Body of pancreas (tissue), 4 donors: ENCODE measurements at places on chromosomes 7 and 10. TPM values are rescaled to one million over a fixed set of nuclear protein-coding genes. Genes with fewer than 3 reads are reported as not detected.

Gene LIMK1
- total RNA-seq, result 27.4 TPM

- no peaks in the 10 kb centered on the region for H3K4me1 ChIP-seq
- H3K36me3 ChIP-seq, result no peaks in the 10 kb centered on the region
- no peak for DNase-seq
- H3K27me3 ChIP-seq, result no peaks in the 10 kb centered on the region
- no peak overlapping the region for H3K4me3 ChIP-seq
Observed at GRCh38 chr7:25672496-25672895, 444.2 kb upstream of the NPVF start.

DNA sequence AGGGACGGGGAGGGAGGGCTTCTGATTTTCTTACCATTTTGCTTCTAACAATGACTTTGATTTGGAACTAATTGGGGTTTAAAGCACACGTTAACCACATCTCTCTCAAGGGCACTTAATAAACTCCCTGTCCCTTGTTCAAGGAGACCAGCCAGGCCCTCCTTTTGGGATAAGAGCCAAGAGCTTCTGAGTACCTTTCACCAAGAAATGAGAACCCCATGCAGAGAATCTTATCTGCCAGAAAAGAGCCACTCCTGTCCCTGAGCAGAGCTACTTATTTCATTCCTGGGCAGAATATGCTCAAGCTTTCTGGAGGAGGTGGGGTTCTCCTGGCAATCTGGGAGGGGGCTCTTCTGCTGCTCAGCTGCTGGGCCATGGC lies 574.6 kb downstream of the GALNT17 start:
- H3K36me3 ChIP-seq, result no peaks in the 10 kb centered on the region
- H3K27ac ChIP-seq, result no peak overlapping the region
- H3K4me3 ChIP-seq, result no peak overlapping the region
- DNase-seq, result no peak
- no peaks in the 10 kb centered on the region for H3K4me1 ChIP-seq
- no peaks in the 10 kb centered on the region for H3K27me3 ChIP-seq

Gene SUN3
- not detected for total RNA-seq

GRCh38 chr10:91643700-91644099 lies 10.8 kb upstream of the PPP1R3C start:
- H3K36me3 ChIP-seq, result no peaks in the 10 kb centered on the region
- no peak overlapping the region for H3K4me3 ChIP-seq
- no peaks in the 10 kb centered on the region for H3K27me3 ChIP-seq
- no peak for DNase-seq
- no peaks in the 10 kb centered on the region for H3K4me1 ChIP-seq

DNA sequence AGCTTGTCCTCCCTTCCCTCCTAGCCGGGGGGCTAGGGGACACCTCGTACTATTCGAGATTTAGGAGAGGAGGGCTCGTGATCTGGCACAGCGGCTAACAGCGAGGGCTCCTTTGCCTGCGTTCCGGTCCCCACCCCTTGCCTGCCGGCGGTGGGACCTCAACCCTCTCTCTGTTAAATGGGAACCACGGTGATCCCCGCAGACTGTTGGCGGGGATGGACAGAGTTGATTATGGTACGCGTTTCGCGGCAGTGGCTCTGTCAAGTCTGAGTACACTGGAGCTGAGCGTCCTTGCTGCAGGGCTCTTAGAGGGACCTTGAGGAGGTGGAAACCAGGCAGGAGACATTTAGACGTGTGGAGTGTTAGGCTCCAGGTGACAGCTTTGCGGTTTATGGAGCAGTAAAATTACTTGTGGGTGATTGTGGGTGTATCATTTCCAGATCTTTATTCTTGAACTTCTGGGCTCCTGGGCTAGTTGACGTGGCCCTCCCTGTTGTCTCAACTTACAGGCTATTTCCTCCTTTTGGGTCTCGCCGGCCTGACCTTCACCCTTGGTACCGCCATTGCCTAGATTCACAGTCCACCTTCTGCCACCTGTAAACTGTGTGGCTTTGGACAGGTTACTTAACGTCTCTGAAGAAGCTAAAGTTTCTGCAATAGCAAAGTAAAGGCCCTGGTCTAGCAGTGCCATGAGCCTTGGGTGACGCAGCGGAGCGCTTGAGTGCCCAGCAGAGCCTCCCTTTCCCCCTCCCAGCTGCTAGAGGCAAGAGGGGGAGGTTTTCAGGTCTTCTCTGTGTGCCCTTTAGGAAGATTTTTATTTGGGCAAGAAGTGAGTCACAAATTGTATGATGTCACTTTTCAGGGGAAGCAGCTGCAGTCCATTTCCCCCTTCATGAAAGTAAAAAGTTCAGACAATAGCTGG lies 739 bp downstream of the CASP7 start:
- H3K27ac ChIP-seq, result peak overlapping the region; percentile 99
- peak overlapping the region; percentile 53 for H3K4me3 ChIP-seq
- peaks cover 16% of the 10 kb centered on the region for H3K4me1 ChIP-seq
- H3K27me3 ChIP-seq, result no peaks in the 10 kb centered on the region

DNA sequence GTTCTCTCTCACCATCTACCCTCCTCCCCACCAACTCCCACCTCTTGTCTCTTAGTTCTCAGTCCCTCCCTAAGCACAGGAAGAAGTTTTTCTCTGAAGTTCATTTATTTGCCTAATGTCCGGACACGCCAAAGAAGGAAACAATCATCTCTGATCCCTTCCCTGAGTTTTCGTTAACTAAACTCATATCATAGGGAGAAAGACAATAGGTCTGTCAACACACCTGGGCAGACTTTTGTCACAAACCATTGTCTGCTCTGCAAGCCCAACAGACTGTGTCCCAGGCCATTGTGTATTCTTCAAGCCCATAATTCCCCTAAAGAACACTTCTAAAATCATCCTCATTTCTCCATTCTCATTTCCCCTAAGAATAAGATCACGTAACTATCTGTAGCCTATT lies 691.0 kb upstream of the MBL2 start:
- DNase-seq, result no peak
- no peaks in the 10 kb centered on the region for H3K4me1 ChIP-seq
- no peaks in the 10 kb centered on the region for H3K27me3 ChIP-seq
- H3K4me3 ChIP-seq, result no peak overlapping the region
- H3K27ac ChIP-seq, result no peak overlapping the region

DNA sequence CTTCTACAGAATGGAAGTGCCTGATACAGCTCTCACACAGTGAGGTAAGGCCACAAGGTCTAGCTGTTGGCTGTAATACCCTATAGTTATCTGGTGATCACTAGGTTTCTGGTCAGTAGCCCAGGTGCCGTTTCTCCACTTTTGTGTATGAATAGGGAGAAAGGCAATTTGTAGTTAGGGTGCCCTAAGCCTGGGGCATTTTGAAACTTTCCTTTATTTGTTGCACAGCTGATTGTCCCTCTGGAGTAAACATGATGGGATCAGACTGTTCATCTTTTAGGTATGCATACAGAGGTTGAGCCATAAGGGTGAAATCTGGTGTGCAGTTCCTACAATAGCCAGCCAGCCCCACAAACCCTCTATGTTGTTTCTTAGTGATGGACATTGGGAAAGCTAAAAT lies 112.4 kb downstream of the ANKRD26 start:
- DNase-seq, result no peak
- no peaks in the 10 kb centered on the region for H3K4me1 ChIP-seq
- H3K4me3 ChIP-seq, result no peak overlapping the region
- no peaks in the 10 kb centered on the region for H3K36me3 ChIP-seq
- H3K27ac ChIP-seq, result no peak overlapping the region

DNA sequence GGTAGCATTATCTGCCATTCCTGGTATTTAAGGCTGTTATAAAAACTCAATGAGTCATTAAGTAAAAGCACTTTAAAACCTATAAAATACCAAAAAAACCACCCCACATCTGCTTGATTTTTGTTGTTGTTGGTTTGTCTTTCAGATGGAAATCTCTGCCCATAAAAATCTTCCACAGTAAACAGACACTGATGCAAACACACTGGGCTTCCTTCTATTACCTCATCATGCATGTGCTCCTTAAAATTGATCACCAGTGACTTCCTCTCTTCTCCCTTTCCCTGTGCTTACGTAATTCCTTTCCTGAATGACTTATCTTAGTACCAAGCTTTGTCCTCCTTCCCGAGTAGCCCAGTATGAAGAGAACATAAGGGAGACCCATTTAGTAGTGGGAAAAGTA lies 167.2 kb downstream of the EVX1 start:
- no peak overlapping the region for H3K27ac ChIP-seq
- DNase-seq, result no peak
- no peak overlapping the region for H3K4me3 ChIP-seq
- H3K36me3 ChIP-seq, result no peaks in the 10 kb centered on the region

Gene XRCC2
- under 0.01 TPM for total RNA-seq

Gene RAB19
- 15.3 TPM for total RNA-seq

GRCh38 chr7:98823226-98823625 lies 46.6 kb downstream of the TMEM130 start:
- no peak overlapping the region for H3K4me3 ChIP-seq
- DNase-seq, result no peak
- H3K36me3 ChIP-seq, result no peaks in the 10 kb centered on the region
- no peaks in the 10 kb centered on the region for H3K27me3 ChIP-seq
- H3K27ac ChIP-seq, result no peak overlapping the region
- peaks cover 5% of the 10 kb centered on the region for H3K4me1 ChIP-seq

GRCh38 chr10:6354168-6354772 lies 151.5 kb downstream of the PFKFB3 start:
- no peak overlapping the region for H3K4me3 ChIP-seq
- H3K27ac ChIP-seq, result peak overlapping the region; percentile 22
- H3K36me3 ChIP-seq, result no peaks in the 10 kb centered on the region
- DNase-seq, result no peak

Gene INSYN2A
- total RNA-seq, result not detected

DNA sequence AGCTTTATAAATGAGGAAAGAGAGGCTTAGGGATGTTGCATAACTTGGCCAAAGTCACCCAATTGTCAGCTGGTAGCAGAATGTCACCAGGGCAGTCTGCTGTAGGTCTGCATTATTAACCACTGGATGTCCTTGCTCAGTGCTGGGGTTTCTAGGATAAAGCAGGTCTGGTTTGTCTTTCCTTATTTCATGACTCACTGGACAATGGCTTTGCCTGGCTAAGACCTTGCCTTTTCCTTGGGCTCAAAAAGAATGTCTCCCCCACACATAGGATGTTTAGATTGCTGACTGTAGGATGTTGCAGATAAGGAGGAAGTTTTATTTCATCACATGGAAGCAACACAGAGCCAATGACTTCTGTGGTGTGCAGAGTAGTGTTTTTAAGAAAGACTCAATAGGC lies 29.4 kb downstream of the WDFY4 start:
- no peaks in the 10 kb centered on the region for H3K36me3 ChIP-seq
- H3K27ac ChIP-seq, result no peak overlapping the region
- no peaks in the 10 kb centered on the region for H3K4me1 ChIP-seq
- no peak overlapping the region for H3K4me3 ChIP-seq

- H3K4me1 ChIP-seq, result peaks cover 53% of the 10 kb centered on the region
- no peaks in the 10 kb centered on the region for H3K36me3 ChIP-seq
- H3K27ac ChIP-seq, result no peak overlapping the region
- no peak for DNase-seq
Observed at GRCh38 chr10:94409021-94409657, 6.8 kb downstream of the TBC1D12 start.

Gene MRLN
- not detected for total RNA-seq

GRCh38 chr10:33001908-33002492 lies 44.0 kb upstream of the ITGB1 start:
- no peak for DNase-seq
- no peaks in the 10 kb centered on the region for H3K36me3 ChIP-seq
- no peak overlapping the region for H3K27ac ChIP-seq
- H3K27me3 ChIP-seq, result no peaks in the 10 kb centered on the region
- no peak overlapping the region for H3K4me3 ChIP-seq
- peaks cover 9% of the 10 kb centered on the region for H3K4me1 ChIP-seq

GRCh38 chr7:98085674-98086073 lies 21.0 kb upstream of the LMTK2 start:
- no peak overlapping the region for H3K4me3 ChIP-seq
- no peaks in the 10 kb centered on the region for H3K27me3 ChIP-seq
- no peaks in the 10 kb centered on the region for H3K4me1 ChIP-seq
- no peak for DNase-seq
- H3K36me3 ChIP-seq, result no peaks in the 10 kb centered on the region

Gene PON1
- not detected for total RNA-seq

DNA sequence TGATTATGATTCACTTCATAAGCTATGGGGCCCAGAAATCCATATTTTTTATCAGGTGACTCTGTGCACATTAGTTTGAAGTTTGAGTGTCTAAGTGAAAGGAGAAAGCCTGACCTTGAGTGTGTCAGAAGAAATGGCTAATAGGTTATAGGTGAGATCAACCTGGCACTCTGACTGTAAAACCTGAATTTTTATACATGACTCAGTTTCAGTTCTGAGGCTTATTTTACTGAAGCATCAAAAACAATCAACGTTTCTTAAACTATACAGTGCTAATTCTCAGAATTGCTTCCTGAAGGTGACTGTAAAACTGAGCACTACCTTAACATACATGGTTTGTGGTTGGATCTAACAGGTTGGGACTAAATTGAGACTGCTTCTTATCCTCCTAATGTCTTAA lies 159.4 kb upstream of the AHR start:
- no peak overlapping the region for H3K27ac ChIP-seq
- no peak overlapping the region for H3K4me3 ChIP-seq
- H3K4me1 ChIP-seq, result peaks cover 16% of the 10 kb centered on the region
- H3K36me3 ChIP-seq, result no peaks in the 10 kb centered on the region
- DNase-seq, result no peak

DNA sequence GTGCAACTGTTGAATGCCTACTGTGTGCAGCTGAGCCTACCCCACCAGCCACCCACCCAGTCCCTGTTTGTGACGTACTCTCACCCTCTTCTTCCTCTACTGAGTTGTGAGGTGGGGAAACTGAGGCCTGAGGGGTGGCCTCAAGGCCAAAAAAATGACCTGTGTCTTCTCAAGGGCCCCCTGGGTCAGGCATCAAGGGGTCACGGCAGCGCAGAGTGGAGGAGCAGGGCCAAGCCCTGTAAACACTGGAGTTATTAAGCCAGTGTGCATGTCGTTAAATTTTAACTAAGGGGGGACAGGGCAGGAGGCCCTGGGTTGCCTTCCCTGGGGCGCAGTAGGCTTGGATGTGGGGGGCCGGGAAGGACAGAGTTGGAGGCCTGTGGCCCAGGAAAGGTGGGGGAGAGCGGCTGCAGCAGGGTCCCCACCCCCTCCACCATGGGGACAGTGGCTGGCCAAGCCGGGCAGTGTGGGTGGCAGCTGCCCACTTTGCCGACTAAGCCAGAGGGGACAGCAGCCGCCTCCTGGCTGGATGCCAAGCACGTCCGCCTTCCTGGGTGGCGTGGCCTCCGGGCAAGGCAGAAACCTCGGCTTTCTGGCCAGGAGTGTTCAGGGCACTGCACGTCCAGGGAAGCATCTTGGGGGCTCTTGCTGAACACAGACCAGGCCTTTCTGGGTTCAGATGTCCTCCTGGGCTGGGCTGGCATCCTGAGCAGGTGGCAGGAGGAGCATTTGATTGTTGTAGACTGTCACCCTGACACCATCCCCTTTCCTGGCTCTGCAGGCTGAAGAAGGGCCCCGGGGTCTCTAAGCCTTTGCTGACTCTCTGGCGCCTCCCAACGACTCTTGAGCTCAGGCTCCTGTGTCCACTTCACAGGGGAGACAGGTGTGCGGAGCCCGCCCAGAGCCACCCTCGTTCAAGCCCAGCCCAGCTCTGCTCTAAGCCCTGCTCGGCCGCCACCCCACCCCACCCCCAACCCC lies 1.9 kb downstream of the SLC29A4 start:
- peaks cover 3% of the 10 kb centered on the region for H3K27me3 ChIP-seq
- DNase-seq, result peak; percentile 75
- H3K4me3 ChIP-seq, result no peak overlapping the region
